NCI-H748 treated with DMSO at 0.1 percent for 48 hours (cell line): ENCODE measurements at places on chromosomes 7 and 10.

DNA sequence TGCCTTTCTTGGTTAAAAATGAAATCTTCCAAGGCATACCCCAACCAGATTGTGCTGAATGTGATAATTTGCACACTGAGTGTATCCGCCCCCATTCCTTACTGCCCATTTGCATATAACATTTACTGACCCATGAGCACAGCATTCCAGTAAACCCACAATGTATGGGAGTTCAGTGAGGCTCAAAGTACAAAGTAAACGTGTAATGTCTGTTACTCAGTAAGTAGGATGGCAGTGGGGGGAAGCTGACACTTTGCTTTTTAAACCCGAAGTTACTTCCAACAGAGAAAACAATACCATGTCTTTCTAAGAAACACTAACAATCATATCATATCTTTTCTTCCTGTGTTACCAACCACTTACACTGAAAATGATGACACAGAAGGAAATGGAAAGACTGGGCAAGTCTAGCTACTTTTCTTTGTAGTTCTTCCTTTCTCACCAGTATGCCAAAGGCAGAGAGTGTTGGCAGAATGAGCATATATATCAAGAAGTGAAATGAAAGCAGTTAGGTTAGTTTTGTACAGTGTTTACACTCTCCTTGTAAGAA is 27.1 kb upstream of the SOSTDC1 start:
- DNase-seq = no peak

DNA sequence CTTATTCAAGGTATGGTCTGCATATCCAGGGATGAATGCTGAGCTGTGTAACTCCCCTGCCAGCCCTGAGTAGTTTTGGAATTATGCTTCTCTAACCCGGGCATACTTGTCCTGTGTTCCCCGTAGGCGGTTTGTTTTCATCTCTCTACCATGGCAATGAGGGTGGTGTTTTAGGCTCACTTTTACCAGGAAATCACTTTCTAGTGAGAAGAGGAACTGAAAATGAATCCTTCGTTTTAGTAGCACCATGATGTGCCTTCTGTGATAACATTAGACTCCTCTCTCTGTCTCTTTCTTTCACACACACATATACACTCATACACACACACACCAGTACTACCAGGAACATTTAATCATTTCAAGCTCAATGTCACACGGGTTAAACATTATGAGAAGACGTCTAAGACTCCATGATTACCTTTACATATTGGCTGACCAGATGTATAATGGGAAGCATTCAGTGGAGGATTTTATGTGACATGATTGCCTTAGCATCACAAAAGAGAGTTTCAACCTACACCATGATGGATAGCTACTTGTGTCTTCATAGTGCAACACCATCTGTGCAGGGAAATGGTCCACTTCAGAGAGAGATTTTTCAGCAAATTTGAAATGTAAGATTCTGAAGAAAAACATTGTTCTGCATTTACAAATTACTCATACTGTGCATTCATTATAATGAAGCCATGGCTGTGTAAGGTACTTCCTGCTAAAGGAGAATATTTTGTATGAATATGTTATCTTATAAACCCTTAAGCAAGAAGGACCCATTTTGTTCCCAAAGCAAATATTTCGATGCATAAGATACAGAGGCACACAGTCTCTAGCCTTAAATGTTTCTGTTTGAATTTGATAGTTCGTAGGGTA is 31.0 kb upstream of the PFKP start:
- no peak for DNase-seq

DNA sequence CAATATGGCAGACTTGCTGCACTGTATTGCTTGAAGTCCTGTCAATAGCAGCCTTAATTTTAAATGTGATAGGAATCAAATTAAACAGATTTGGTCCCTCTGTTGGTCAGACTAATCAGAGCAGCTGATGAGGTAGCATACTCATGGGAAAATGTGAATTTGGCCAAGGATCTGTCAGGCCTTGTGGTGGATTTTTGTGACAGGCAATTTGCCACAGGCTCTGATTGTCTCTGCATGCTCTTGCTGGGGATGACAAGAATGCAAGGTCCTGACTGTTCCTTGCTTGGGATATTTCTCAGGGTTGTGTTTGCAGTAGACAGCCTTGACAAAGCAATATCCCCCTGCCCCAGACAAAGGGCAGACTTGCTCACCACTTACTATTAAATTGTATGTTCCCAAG is 41.5 kb upstream of the GARS1 start:
- no peak for DNase-seq

- no peak for DNase-seq
Measured at GRCh38 chr7:105278973-105279687, 109.6 kb downstream of the SRPK2 start.

DNA sequence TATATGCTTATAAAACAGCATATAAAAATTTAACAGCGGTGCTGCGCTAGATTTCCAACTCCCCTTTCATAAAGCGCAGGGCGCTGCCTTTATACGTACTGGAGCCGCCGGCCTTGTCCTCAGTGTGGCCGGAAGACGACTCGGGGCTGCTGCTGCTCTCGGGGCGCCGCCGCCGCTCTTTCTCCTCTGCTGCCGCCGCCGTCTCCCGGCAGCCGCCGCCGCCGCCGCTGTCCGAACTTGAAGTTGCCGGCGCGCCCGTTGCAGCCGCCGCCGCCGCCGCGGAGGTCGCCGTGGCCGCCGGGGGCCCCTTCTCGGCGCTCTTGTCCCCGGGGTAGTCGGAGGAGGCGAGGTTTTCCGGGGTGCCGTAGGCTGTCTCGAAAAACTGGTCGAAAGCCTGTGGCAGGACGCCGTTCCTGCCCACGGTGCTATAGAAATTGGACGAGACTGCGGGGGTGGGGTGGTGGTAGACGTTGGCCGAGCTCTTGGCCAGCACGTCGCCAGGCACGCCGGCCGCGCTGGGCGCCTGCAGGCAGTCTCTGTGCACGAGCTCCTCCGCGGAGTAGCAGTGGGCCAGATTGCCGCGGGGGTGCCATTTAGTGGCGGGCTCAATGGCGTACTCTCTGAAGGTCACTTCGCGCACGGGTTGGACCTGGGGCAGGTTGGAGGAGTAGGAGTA is 557 bp downstream of the HOXA11 start:
- no peak for DNase-seq

DNA sequence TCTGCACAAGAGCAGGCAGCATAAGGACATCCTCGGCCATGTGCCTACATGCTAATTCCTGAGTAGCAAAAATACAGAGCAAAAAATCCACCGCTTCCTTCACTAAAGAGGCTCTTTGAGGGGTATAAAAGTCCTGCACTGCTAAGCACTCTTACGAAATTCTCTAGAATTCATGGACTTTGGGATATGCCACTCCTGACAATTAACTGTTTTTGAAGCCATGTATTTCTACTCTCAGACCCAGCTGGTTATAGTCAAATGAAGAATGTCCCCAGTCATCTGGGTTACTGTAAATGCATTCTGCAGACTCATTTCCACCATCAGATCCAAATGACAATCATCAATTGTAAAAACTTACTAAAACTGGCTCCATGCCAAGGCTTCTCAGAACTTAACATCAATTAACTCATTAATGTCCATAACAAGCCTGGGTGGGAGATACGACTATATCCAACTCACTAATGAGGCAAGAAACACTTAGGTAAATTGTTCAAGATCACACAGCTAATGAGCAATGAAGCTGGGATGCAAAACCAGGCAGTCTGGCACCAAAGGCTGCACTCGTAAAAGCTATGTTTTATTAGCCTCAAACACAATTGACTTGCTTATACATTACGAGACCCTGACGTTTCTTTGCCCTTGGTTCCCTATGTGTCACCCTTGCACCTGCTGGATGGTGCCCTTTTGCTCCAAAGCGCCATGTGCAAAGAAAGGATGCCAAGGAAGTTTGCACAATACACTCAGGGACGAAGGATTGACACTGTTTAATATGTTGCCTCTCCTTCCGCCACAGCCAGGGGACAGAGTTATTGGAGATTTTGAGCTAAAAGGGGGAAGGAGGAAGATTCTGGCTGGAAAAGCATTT is 250.4 kb downstream of the ELMO1 start:
- no peak for DNase-seq

DNA sequence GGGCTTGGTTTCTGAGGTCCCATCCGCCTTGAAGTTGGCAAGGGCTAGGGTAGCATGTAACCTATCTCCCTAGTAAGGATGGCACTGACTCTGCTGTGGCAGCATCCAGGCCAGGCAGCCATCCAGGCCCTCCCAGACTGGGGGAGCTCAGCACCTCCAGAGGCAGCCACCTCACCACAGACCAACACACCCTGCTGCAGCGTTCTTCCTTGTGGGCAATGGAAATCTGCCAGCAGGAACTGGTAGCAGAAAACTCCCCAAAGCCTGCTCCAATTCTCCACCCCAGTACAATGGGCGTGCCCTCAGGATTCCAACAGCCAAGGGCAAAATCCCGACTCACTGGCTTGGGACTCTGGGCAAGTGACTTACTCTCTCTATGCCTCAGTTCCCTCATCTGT is 27.5 kb downstream of the DLG5 start:
- DNase-seq = no peak

- no peak for DNase-seq
Measured at GRCh38 chr10:97083228-97083829, 102.4 kb downstream of the SLIT1 start.

DNA sequence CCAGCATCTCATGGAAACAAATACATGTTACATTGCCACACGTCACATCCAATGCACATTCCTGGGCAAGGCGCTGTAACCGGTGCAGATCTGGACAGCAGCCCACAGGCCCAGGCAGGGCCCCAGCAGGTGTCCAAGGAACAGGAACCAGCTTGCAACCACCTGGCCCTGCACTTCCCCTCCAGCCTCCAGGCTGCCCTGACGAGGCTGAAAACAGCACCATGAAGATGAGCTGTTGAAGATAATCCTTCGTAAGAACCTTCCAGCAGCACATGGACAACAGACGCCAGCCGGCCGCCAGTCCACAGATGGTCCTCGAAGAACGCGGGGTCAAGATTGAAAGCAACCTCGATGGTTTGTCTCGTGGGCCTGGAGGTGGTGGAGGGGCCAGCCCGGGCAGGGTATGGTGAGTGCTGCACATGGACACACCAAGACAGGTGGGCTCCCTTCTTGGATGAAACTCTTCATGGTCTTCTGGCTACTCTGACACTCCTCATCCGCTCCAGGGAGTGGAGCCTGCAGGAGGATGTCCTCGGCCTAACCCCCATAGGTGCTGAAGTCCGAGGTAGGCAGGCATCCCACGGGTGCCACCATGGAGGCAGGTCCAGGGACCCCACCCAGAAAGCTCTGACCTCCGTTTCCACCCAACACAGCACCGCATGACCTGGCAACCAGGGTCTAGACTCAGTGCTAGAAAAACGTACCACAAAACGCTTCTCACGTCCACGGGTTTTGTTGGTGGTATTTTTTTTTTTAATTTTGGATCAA is 22.9 kb downstream of the PDGFA start:
- no peak for DNase-seq

DNA sequence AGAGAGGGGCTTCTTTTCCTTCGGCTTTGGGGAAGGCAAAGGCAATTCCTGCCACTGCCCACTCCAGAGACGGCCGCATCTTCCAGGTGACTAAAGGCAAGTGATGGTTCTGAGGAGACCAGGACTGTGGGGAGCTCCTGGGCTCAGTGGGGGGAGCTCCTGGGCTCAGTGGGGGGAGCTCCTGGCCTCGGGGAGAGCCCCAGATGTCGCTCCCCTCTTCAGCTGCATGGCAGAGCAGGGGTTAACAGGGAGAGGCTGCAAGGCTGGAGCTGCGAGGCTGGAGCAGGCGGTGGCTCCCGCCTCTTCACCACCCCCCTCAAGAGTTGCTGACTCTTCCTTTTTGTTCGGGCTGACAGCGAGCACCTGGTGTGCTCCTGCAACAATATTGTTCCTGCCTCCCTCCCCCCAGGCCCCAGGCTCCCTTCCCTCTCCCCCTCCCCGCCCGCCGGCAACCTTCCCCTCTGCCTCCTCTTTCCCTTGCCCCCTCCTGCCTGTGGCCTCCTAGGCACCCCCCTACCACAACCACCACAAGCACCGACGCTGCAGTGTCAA is 56.3 kb upstream of the LBX1 start:
- DNase-seq = peak; percentile 31

- DNase-seq = no peak
Measured at GRCh38 chr7:123755338-123755737, 6.5 kb upstream of the WASL start.

- DNase-seq = no peak
Measured at GRCh38 chr7:138431517-138431916, 28.5 kb upstream of the TRIM24 start.

GRCh38 chr10:21737106-21737505 is 203.1 kb downstream of the MLLT10 start:
- no peak for DNase-seq
